ENCODE measurements at places on chromosomes 16 and 17.

GRCh38 chr17:13996276-13996675 is 73.0 kb upstream of the COX10 start:
- DNase-seq, result no peak

- no peak for DNase-seq
Measured at GRCh38 chr16:80065541-80065940, 465.0 kb upstream of the MAF start.

GRCh38 chr17:40247926-40248495 is 28.9 kb downstream of the WIPF2 start:
- DNase-seq, result no peak

DNA sequence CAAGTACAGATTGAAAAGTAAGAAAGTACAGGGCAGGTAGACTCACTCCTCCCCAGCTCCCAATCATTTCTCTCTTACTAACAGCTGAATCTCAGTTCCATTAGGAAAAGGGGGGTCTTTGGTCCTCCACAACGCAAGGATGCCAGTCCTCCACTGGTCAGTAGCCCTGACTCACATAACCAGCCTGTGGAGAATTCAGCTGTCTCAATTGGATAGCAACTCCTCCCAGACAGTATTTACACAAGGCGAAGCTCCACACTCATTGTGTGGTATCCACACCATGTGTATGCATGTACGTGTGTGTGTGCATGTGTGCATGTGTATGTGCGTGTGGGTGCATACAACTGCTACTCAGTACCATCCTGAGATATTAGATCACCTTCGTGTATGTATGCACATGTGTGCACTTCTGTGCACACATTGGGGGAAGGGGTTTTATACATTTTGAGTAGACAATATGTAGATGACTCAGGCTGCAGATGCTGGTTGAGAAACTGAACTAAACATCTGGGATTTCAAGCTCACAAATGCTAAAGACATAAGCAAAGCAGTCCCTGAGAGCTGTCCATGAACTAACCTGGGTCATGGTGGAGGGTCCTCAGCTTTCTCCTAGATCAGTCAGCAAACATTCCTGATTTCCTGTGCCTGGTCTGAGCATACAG is 240.1 kb downstream of the SLC39A11 start:
- DNase-seq, result no peak

- no peak for DNase-seq
Measured at GRCh38 chr17:35780950-35781349, 14.5 kb downstream of the MMP28 start.

DNA sequence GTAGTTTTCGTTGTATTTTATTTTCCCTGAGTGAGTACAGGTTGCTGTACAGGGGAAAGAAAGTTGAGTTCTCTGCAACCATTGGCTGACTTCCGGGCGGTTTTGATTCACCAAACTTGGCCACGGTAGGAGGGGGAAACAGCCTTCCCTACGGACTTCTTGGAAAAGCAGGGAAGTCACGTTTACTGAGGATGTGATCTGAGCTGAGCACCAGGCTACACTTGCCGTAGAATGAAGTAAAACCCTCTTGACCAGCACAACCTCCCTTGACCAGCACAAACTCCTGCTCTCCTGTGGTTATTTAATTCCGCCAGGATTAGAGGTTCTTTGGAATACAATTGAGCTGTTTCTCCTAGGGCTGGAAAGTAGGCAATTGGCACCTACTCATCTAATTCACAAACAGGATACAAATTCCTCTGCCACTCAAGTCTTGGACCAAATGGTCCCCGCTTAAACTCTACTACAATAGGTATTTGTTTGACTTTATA is 242.0 kb upstream of the RBFOX1 start:
- DNase-seq, result no peak

- DNase-seq, result no peak
Measured at GRCh38 chr16:28183484-28183883, 28.3 kb downstream of the XPO6 start.

DNA sequence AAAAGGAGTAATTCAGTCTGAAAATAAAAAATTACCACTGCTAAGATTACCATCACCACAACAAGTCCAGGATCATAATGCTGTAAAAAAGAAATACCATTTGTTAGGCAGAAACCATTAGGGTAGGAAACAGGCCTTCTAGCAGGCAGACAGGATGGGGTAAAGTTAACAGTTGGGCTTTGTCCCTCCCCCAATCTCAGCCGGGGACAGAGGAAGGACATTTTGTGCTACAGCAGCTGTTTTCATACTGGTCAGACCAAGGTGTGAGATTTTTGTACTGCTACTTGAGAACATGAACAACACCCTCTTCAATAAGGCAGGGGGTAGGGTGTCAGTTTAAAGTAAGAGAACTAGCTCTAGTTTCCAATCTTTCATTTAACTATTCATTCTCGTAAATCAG is 49.2 kb upstream of the ITGA2B start:
- DNase-seq, result peak; percentile 25

DNA sequence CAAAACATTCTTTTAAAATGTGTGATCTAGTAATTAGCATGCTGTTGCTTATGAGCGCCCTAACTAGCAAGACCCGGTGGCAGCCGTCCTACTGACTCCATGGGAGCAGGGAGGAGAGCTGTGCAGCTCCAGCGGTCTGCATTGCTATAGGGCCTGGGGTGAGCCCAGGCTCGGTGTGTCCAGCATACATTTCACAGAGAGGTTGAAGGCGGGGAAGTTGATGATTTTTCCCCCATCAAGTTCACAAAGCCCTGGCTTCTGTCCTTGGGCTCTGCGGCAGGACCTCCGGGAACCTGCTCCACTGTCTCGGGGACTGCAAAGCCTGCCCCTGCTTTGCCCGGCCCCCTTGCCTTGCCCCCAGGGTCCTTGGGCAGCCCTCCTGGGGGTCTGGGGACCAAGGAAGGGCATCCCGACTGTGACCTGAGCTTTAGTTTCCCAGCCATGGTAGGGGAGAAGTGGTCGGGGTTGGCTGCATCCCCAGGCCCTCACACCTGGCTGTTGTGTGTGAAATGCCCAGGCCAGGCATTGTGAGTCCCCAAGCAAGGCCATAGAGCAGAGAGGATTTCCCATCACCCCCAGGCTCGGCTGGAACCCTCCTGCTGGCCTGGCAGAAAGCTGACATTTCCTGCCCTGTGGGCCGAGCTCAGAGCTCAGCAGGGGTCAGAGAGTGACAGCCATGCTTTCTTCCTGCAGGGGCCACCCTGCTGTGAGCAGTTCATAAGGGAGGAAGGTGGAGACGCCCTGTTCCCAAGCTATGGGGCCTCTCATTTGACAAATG is 24.8 kb downstream of the KCNJ12 start:
- DNase-seq, result no peak

GRCh38 chr16:89115216-89115861 is 21.7 kb downstream of the ACSF3 start:
- peak; percentile 85 for DNase-seq

DNA sequence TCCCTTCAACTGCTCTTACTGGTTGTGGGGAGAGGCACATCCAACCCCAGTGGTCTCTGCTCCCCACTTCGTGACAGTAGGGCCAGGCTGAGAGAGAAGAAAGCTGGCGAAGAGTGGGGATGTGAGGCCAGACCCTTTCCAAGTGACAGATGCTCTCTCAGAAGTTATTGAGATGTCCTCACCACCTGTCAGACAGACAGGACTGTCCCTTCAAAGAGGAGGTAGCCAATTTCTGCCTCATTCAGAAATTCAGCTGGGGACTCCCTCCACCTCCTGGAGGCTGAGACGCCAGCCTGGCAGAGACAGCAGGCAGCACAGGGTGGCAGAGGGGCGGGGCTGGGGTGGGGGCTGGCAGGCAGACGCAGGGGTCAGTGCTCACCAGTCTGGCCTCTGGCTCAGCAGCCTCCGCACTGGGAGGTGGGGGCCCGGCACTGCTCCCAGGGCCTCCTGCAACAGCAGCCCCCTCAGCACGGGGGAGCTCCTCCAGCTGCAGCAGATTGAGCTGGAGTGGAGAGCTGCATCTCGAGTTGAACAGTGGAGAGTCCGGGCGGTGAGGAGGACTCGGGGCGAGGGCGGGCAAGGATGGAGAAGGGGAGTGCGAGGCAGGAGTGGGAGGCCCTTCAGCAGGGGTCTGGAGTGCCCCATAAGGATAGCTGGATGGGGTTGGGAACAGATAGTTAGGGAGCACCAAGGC is 9.2 kb downstream of the PER1 start:
- DNase-seq, result no peak

- no peak for DNase-seq
Measured at GRCh38 chr17:77930780-77931768, 27.4 kb upstream of the TNRC6C start.

- DNase-seq, result no peak
Measured at GRCh38 chr17:80768389-80768788, 223.3 kb upstream of the CHMP6 start.

DNA sequence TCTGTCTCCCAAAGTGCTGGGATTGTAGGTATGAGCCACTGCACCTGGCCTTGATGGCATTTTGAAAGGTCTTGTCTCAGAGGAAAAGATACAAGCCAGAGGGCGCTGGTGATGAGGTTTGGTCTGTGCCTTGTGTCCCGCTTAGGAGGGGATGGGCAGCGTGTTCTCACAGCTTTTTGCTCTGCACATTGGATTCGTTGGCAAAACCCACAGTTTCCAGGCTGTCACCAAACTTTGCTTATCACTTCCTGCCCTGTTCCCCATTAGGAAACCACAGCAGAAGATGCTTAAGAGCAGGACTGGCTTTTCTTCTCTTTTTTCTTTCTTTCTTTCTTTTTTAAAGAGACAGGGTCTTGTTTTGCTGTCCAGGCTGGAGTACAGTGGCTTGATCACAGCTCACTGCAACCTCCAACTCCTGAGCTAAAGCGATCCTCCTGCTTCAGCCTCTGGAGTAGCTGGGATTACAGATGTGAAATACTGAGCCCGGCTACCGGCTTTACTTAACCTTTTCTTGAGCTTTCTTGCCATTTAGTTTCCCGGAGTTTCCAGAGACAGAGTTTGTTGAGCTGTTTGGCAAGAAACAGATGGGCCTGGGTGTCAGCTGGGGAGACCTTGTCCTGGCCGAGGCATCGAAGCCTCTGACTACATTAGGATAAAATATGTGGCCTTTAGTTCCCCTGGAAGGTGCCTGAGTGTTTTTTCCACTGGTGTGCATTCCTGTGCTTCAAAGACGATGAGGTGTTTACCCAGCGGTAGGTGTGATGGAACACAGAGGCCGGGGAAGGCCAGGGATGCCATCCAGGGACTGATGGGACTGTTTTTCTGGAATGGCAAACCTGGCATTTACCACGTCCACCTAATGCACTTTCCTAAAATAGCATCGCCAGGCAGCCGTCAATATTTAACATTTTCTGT is 112.9 kb downstream of the ABCC1 start:
- DNase-seq, result peak; percentile 49

DNA sequence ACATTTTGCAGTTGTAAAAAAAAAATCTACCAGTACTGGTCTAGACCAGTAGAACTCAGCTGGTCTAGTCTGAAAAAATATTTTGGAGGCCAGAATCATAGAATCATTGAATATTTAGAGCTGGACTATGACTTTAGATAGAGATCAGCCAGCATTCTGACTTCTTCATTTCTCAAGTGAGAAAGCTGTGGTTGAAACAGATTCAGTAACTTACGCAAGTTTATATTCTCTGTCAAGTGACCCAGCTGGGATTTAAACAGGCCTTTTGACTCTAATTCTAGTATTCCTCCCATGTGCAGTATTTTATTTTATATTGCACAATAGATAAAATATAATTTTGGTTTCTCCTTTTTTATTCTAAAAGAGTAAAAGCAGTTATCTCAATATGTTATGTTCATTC is 4.9 kb downstream of the TNRC6A start:
- DNase-seq, result peak; percentile 26

DNA sequence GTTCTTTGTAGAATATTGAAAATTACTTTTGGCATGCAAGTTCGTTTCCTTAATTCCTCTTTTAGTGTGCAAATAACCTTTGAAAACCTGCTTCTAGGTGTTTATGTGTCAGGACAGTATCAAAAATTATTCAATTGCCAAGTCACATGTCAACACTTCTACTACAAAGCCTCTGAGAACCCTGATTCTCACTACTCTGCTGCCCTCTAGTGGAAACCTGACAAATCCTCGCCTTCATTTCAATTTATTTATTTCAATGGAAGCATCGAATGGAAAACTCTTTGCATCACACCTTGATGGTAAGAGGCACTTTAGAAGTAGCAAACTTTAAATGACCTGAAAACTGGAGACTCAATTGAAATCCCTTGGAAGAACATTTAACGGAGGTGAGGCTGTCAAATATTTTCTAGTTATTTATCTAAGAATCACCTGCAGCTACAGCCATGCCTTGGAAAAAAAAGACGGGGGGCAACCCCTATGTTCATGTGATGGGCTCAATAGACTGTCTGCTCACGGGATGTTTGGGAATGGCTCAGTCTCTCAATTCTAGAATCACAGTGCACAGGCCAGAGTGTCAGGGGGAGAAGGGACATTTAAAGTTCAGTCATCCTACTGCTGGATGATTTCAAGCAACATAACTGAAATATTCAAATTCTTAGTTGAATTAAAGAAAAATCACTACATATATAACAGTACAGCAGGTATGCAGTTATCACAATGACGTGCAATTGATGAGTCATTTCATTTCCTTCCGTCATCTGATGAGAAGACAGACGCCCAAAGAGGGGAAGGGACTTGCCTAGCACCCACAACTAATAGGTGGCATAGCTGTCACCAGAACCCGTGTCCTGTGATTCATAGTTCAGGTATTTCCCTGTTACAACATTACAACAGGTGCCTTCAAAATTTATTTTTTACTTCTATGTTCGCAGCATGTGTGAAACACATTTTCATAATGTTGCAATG is 563.9 kb downstream of the TOX3 start:
- DNase-seq, result peak; percentile 32

DNA sequence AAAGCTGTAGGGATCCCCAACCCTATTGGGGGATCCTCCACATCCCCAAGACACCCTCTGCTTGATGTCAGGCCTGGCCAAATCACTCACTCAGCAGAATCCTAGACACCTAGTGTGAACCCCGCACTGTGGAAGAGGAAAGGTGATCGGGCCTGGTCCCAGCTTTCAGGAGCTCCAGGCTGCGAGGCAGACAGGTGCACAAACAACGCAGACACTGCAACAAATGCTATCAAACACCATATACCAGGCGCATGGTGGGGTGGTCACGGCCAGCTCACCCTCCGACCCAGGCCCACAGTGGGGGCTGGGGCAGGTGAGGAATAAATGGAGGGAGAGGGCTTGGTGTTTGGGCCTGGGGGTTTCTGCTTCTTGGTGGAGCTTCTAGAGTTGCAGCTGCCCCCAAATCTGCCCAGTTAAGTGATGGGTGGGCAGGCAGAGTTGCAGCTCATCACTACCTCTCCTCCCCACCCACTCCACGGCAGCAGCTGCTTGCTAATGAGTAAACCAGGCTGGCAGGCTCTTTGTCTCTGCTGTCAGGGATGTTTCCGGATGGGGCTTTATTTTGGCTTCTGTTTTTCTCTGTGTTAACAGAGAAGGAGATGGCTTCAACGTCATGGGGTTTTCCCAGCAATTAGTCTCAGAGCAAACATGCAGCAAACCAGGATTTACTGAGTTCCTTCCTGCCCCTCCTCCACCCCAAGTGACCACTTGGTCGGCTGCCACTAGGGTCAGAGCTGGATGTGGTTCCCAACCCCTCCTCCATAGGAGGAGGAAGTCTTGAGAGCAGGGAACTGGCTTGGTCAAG is 46.6 kb downstream of the PECAM1 start:
- peak; percentile 52 for DNase-seq

DNA sequence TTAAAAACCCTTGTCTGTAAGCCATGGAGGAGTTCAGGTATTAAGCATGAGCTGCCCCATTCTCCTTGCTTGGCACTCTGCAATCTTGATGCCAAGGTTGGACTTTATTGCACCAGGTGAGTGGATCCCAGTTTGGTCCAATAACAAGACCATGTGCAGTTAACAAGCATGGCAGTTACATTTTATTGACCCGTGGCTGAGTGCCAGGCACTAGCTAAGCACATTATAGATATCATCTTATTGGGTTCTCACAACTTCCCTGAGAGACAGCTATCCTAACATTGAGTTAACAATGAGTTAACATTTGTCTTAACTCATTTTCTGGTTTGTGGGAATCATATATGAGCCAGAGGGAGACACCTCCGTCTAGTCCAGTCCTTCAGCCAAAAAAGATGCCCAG is 21.8 kb downstream of the LYRM9 start:
- DNase-seq, result no peak

Data from GM13976 (cell line).